ENCODE measurements at places on chromosomes 2 and 18.
A peak's percentile ranks its signal among the peaks of the same experiment; 100 is the strongest.

DNA sequence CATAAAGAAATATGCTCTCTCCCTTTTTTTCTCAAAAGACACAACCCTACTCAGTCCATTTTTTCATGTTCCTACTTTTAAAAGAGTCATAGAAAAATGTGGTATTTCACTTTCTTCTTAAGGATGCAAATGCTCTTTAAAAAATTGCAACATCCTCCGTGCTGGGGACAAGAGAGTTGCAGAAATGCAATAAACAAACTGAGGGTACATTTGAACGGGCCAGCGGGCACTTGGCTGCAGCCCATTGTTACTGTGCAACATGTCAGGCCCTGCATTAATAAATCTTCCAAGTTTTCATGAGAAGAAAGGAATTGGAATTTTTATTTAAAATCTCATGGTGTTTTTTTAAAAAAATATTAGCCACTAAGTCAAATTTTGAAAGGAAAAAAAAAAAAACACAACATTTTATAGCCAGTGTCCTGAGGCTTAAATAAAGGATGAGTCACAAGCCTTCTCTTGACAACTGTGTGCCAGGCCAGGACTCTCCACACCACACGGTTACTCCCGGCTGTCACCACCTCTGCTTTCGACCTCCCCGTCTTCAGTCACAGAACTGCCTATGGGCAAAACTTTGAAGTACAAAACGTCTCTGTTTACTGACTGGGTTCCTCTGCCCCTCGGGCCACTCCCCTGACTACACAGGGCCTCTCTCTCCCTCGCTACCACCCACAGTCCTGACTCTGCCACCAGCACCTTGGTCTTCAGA is 57.5 kb upstream of the MFF start:
- peak; percentile 87 for DNase-seq

DNA sequence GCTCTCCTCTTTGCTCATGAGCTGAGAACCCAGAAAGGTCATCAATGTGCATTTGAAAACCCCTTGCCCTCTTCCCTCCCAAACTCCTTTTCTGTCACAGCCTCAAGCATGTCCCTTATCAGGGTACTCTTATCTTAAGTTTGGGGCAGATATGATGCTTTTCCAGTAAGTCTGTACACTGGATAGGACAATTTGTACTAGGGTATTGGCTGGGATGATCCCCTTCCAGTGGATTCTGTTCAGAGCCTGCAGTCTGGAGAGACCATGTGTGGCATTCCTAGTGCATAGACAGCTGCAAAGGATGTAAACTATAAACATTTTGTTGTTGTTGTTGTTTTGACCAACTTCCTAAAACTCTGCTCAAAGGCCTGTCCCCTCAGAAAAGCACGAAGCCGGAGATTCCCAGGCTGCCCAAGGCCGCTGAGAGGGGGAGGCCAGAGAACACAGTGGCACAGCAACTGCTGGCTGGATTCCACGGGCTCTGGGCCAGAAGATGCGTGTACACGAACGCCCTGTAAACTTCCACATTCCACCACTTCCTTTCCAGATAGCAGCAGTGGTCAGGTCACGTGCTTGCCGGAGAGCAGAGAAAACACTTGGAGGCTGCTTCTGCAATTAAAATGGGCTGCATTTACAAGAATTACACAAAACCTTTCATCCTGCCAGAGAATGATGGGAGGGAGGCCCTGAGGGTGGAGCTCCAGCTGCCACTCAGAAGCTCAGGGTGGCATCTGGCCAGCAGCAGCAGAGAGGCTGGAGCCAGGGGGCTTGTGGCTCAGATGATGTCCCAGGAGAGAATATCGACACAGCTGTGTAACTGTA is 42.1 kb downstream of the BMP10 start:
- peak; percentile 97 for DNase-seq

DNA sequence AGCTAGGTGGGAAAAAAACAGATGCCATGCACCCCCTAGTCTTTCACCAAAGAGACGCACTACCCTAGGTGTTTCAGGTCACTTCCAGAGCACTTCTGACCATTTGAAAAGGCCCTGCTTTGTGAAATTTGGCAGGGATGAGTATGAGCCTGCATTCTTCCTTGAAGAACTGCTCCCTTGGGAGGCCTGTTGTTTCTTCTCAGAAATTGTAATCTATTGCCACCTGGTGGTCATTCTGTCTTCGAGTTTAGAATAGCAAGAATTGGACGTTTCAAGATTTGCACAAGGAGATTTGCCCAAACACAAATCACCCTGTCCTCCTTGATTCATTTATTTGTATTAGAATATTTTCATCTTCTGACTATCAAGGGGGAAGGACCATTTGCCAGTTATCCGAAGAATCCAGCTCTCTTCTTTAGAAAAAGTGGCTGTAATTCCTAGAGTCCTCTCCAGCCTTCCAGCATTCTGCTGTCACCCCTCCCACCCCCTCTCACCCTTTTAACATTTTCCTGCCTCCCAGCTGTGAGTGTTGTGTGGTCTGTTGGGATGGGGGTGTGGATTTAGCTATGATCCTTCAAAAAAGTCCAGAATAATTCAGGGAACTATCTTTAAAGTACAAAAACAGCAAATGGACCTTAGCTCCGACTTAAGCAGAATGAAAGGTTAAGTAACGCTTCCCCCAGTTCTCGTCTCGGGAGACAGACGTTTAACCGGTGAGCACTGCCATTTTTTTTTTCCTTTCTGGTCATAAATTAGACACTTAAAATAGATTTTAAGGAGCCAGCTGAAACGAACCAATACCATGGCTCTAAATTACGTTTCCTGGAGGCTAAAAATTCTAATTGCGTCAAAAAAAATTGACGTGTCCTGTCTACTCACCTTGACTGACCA is 3.7 kb upstream of the GAD1 start:
- peak; percentile 76 for DNase-seq

GRCh38 chr2:138846216-138846821 is 66.1 kb upstream of the NXPH2 start:
- peak; percentile 9 for DNase-seq

DNA sequence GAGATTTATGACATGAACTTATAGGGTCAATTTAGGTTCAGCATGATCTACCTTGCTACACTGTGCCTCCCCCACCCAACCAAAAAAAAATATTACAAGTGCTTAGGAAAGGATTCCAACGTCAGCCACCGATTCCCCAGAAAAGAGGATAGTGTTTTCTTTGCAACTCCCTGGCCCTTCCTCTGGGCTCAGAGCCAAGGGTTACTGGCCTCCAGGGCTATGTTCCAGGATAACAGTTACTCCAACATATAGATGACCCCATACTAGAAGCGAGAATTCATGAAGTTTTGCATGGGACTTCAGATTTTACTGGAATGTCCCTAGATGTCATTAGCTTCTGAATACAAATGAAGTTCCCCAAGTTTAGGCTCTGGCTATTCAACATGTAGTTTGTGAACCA is 172.1 kb downstream of the UPP2 start:
- no peak for DNase-seq

DNA sequence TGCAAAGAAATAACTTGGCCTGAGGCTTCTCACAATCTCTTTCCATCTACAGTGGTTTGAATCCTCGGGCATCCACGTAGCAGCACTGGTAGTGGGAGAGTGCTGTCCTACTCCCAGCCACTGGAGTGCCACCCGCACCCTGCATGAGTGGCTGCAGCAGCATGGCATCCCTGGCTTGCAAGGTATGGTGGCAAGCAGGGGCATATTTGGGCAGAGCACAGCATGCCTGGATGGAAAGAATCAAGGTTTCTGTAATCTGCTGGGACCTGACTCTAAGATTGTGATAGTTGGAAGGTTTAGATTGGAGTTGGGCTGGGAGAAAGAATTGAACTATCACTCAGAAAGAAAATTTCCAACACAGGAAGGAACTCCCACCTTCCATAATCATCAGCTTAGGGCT is 4.0 kb downstream of the CAD start:
- DNase-seq: no peak
